ENCODE measurements at places on chromosomes 6 and 20.

DNA sequence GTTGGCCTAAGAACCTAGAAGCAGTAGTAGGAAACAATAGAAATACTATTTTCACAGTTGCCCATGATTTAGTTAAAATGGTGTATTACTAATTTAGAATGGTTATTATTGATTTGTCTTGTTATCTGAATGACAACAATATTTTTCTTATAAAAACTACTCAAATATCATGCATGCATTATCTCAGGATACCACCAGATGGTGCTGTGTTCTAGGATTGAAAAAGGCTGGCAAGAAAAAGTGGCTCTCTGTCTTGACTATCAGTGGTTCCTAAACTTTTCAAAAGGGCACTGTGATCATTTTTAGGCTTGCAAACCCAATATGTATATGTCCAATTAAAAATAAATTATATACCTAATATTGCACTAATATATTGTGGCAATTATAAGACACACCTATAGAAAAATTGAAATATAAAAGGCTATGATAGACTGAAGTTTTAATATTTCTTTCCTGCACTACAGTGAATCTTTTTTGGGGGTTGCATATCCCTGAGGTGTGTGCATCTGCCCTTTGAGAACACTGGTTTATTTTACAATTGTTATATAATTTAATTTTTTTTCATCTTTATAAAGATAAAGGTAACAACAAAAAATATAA, 131.7 kb upstream of the MLIP start:
- no peak for ATAC-seq

DNA sequence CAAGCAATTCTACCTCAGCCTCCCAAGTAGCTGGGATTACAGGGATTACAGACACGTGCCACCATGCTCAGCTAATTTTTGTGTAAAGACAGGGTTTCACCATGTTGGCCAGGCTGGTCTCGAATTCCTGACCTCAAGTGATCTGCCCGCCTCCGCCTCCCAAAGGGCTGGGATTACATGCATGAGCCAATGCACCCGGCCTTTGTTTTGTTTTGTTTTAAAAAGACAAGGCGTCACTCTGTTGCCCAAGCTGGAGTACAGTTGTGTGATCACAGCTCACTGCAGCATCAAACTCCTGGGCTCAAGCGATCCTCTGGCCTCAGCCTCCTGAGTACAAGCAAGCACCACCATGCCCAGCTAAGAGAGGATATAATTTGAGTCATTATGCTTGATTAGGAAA, 5.4 kb downstream of the SERINC3 start:
- ATAC-seq = peak; percentile 6

DNA sequence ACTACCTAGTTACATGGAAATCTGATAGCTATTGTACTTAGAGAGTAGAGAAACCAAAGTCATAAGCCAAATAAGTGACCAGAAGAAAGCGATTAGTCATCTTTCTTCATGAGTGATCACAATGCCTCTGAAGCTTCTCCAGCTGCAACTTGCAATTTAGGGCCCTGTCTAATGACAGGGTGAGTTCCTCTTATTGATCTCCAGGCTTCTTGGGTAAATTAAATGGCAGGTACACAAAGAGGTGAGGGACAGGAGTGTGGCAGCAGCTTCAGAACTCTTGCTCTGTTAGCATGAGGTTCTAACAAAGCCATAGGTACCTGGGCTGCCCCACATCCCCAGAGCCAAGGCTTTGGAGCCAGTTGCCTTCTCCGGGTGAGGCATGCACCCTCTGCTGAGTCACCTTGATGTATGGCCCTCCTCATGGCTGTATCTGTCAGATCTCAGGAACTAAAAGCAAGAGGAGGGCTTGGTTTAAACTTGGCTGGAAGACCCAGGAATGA, 60.8 kb downstream of the PRDM1 start:
- no peak for ATAC-seq

- no peak for ATAC-seq
These were observed 421.6 kb upstream of the EYS start for GRCh38 chr6:66128656-66129055.

- peak; percentile 90 for ATAC-seq
These were observed 14.0 kb downstream of the DCBLD1 start for GRCh38 chr6:117496383-117496990.

DNA sequence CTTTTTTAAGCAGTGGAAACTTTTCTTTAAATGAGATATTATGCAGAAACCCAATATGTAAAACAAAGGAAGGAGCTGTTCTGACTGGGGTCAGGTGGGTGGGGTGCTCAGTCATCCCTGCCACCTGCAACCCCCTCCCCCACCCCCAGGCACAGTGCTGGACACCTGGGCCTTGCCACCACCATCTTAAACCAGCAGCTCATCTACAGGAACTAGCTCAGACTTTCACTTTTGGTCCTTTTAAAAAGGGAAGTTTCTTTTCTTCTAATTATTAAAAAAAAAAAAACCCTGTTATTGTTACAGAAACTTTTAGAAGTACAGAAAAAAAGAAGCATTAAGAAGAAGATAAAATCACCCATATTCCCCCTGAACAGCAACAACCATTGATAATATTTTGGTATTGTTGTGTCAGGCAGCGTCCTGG, 37.1 kb downstream of the PPP1R16B start:
- ATAC-seq = peak; percentile 78

DNA sequence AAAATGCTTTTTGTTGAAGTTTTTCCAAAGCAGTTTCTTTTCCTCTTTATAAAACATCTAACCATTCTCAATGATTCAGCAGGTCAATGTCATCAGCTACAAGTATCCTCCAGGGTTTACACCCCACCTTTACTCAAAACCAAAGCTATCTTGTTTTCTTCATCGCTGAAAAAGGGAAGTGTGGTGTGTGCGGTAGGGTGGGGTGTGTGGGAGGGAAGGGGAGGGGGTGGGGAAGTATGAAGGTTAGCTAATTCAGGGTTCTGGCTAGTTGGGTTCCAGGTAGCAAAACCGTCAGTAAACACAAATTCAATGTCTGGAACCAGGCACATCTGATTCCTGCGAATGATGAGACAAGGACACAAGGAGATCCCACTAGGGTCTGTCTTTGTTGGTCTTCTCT, 189.6 kb downstream of the GJA10 start:
- ATAC-seq = no peak

GRCh38 chr6:113998811-113999210, 27.9 kb upstream of the HDAC2 start:
- ATAC-seq = no peak

GRCh38 chr6:12459945-12460661, 169.9 kb downstream of the EDN1 start:
- ATAC-seq = peak; percentile 22

DNA sequence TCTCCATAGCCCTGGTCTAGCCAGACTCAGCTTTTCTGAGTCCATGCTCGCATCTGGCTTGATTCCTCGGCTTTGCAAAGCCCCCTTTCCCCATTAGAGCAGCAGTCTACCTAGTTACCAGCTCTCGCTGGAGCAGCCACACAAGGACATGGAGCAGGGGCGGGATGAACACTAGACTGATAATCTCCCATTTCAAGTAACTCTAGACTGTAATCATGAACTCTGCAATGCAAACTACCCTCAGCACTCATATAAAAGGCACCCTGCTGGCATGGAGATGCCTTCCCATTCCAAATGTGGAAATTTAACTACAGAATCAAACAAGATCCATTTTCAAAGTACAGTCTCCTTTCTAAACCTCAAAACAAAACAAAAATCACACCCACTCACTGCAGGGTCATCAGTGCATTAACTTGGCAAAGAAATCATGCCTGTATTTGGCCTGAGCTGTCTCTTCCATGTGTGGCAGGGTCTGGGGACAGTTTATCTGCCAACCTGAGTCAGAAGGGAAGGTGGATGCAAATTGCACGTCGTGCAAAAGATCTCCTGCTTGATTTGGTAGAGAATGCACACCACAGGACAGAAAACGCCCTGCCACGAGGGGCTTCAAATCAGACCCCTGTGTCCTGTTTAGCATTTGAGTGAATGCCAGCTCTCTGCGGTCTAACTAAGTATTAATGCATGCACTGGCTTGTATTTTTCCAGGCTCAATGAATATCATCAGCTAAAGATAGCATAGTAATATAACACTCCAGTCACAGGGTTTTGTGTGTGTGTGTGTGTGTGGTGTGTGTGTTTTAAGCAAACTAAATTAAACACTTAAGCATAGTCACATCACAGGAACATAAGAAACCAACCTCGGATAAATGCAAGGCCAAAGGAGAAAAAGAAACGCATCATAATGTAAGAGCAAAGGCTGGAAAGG, 85.3 kb downstream of the MYLK4 start:
- ATAC-seq = no peak

- ATAC-seq = no peak
These were observed 2.1 kb upstream of the SPDEF start for GRCh38 chr6:34558172-34558714.

GRCh38 chr6:89278956-89279355, 36.1 kb downstream of the GABRR2 start:
- ATAC-seq = no peak

- ATAC-seq = peak; percentile 73
These were observed 33.4 kb downstream of the CTNNBL1 start for GRCh38 chr20:37726971-37727956.

- peak; percentile 15 for ATAC-seq
These were observed 11.9 kb upstream of the CPNE5 start for GRCh38 chr6:36851149-36851614.

- ATAC-seq = no peak
These were observed 14.2 kb downstream of the E2F3 start for GRCh38 chr6:20415712-20416454.

DNA sequence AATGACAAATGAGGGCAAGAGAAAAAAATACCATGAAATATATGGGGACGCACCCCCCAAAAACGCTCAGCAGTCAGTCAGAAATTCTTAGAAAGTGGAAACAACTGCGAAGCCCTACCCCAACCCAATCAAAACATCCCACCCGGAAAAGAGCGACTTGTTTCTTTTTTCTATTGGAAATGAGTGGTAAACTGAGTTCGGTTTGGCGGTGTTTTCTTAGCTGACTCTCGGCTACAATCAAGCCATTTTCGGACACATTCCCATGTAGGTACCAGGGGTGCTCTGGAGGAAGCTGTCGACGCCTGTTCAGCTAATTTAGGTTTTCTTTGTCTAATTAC, 1.9 kb upstream of the FOXF2 start:
- no peak for ATAC-seq

DNA sequence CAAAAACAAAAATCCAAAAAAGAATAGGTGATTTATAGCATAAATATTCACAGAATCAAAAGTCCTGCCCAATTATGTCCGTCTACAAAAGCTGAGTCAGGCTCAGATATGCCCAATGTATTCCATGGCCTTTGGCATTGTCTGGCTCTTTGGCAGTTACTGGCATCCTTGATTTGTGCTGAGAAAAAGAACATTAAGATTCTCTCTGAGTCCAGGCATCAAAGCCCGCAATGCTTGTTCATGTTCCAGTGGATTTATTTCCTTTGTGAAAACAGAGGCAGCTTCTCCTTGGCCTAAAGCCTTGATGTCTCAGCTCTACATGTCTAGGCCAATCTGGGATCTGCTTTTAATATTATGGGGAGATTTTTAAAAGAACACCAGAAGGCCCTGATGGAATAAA, 76.1 kb upstream of the SLC4A11 start:
- ATAC-seq = peak; percentile 51

DNA sequence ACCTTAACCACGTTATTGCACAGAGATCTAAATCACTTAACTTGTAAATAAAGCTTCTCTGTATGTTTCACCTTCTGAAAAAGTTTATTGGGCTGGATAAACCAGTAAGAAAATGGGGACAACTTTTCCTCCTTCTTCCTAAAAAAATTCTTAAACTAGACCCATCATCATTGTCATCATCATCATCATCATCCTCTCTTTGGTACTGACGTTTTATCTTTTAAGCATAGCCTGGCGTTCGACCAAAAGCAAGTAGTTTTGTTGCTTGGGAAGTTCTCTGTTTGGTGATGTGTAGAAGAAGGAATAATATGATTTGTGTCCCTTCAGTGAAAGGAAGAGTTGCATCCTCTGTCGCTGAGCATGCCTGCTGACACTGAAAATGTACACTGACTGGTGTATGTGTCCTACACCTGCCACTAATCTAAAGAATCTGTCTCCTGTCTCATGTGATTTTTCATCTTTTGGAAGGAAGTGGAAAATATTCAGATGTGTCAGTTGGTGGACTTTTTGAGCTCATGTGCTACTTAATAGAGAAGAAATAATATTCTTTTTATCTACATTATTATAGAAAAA, 2.5 kb downstream of the CLVS2 start:
- no peak for ATAC-seq

DNA sequence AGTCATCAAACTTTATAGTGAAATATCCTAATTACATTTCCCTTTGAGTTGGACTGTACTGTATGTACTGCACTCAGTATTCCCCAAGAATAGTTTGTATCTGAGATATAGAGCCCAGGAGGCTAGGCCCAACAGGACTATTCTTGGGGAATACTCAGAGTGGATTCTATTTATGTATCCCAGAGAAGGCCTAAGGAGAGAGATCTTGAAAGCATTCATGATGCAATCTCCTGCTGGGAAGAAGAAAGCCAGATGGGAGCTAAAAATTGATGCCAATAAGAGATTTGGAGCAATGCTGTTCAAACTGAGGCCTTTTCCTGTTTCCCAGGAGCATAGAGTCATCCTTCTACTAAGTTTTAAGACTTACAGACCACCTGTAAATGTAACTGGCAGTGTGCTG, 452.1 kb upstream of the PLCB4 start:
- no peak for ATAC-seq

GRCh38 chr6:44117397-44118128, 9.7 kb downstream of the MRPL14 start:
- peak; percentile 53 for ATAC-seq

DNA sequence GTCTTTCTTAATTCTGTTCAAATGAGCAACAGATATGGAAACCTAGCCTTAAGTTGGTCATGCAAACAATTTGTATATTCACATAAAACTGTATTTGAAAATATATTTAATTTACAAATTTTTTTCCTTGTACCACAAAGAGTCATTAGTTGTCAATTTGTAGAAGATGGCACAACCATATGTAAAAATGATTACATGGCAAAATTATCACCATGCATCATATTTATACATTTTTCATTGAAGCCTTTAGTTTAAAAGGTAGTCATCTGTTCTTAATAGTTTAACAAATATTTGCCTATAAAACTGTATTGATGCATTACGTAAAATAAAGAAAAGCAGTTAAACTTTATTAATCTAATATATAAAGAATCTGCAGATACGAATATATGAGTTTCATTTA, 1306.8 kb upstream of the ADGRB3 start:
- ATAC-seq = no peak

GRCh38 chr6:99605074-99605734, 1.4 kb upstream of the PRDM13 start:
- no peak for ATAC-seq

DNA sequence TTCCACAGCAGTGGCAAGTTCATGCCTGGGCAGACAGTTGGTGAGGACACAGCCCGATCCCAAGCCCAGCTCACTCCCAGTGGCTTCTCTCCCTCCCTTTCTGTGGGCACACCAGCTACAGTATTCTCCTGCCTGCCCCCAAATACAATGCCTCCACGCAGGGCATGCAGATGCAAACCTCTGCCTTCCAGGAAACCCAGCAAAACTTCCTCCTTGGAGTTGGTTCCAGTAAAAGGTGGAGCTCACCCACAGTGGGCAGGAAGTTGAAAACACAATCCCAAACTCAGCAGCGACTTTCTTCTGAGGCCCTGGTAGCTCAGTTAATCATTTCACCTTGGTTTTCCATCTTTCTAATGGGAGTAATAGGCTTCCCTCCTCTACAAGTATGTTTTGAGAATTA, 93.7 kb downstream of the LY86 start:
- ATAC-seq = peak; percentile 3

Data from esophagus mucosa (tissue), 1 donor.